ENCODE measurements at places on chromosomes 2 and 18.

DNA sequence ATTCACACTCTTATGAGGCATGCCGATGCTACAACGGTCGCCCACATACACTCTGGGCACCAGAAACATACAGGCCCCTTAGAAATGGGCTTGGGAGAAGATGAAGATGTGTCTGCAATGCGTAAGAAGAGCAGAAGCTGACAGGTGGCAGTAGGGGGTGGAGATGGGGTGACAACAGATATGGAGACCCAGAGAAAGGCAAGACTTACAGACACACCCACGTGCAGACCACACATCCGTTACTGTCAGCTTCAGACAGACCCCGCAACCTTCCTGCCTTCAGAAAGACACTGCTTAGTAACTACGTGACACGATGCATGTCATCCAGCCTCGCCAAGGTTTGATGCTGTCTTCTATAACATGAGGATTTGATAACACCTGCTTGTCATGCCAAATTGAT is 89.5 kb downstream of the ZFP36L2 start:
- peak; percentile 84 for DNase-seq

- DNase-seq = no peak
Measured at GRCh38 chr2:225017713-225018112, 24.6 kb downstream of the DOCK10 start.

- no peak for DNase-seq
Measured at GRCh38 chr2:47631792-47632398, 151.1 kb upstream of the MSH6 start.

- no peak for DNase-seq
Measured at GRCh38 chr2:28318462-28319117, 74.1 kb upstream of the FOSL2 start.

GRCh38 chr18:23982155-23983079 is 32.1 kb upstream of the TTC39C start:
- DNase-seq = no peak

DNA sequence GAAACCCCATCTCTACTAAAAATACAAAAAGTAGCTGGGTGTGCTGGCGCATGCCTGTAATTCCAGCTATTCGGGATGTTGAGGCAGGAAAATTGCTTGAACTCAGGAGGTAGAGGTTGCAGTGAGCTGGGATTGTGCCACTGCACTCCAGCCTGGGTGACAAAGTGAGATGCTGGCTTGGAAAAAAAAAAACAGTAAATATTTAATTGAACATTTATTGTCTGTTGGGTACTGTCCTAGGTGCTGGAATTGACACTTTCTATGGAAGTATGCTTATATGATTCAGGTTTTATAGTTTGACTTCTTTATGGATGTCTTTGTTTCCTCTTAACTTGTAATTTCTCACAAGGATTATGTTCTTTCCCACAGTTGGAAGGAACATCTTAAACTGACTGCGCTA is 633.1 kb upstream of the SETBP1 start:
- no peak for DNase-seq

- no peak for DNase-seq
Measured at GRCh38 chr2:30400151-30400954, 46.7 kb upstream of the LCLAT1 start.

DNA sequence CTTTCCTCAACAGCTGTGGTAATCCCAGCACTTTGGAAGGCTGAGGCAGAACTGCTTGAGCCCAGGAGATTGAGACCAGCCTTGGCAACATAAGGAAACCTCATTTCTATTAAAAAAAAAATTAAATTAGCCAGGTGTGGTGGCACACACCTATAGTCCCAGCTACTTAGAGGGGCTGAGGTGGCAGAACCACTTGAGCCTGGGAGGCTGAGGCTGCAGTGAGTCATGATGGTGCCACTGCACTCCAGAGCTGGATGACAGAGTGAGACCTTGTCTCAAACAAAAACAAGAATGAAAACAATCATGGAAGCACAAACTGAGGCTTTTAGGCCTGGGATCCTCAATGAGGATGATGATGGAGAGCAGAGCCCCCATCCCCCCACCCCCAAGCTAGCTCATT is 19.8 kb downstream of the GAREM1 start:
- DNase-seq = no peak

GRCh38 chr18:58045242-58046092 is 1.4 kb downstream of the NEDD4L start:
- no peak for DNase-seq

DNA sequence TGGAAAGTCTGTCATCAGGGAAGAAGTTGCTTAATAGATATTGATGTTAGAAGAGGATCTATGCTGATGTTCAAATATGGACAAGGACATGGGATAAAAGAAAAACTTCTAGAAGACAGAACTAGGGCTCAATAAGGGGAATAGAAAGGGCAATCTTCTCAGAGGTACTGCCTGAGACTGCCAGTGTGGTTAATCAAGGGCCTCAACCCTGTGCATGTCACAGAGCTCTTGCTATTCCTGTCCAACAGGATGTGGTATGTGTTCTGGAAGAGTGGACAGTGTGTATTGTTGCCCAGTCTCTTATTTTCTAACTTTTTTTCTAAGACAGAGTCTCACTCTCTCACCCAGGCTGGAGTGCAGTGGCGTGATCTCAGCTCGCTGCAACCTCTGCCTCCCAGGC is 27.8 kb upstream of the RNF125 start:
- no peak for DNase-seq

GRCh38 chr18:51654488-51655326 is 457.2 kb upstream of the MEX3C start:
- no peak for DNase-seq

GRCh38 chr18:32911660-32912284 is 138.9 kb upstream of the KLHL14 start:
- DNase-seq = no peak

GRCh38 chr18:44844486-44844885 is 163.8 kb downstream of the SETBP1 start:
- DNase-seq = no peak

DNA sequence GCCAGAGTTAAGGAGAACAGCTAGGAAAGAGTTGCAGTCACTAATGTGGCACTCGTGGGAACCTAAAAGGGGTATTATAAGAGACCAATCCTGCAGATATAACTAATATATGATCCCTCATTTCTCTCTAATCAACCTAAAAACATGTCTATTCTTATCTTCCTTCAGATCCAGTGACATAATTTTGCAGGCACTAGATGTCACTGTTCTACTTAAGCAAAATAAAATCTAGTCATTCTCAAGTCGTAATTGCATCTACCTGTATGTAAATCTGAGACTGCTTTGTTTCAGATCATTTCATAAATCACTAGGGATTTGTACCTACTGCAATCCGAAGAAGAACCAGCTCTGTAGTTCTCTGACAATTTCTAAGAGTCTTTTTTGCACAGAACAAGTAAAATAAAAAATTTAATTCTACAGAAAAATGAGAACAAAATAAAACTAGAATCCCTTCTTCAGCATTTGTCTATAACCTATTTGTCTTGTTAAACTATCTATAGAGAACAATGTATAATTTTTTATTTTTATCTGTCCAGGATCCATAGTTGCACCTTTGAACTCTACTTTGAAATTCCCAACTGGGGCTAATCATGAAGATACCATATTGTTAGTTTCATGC is 56.5 kb upstream of the ERBB4 start:
- no peak for DNase-seq

DNA sequence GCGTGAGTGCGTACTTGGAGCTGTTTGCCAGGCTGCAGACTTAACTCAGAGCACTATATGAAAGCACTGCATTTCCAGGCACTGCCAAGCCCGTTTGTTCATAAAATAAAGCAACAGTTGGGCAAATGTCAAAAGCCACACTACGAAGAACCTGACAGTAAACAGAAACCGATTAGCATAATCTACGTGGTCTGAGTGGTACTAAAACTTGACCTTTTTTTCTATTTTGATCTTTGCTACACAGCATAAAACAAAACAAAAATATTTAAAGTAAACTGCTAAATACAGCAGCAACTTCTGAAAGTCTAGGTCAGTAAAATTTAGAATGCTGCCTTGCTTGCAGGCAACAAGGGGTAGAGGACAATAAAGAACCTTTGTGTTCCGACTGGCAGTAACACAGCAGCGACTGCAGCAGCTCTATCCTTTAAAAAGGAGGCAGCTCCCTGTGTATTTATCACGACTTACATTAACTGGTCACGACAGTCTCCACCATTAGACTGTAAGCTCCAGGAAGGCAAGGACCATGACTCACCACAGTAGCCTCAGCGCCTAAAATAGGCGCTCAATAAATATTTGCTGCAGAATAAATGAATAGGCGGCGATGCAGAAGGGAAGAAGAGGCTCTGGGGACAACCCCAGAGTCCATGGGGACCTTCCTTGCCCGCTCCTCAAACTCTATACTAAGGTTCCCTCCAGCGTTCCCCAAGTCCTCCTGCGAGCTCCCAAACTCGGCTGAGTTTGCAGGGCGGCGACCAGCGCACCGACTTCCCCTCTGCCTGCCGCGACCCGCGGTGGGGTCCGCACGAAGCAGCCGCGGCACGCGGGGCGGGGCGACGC is 902 bp downstream of the SS18 start:
- no peak for DNase-seq

GRCh38 chr2:46381263-46381849 is 84.1 kb downstream of the EPAS1 start:
- no peak for DNase-seq

- DNase-seq = no peak
Measured at GRCh38 chr2:105712166-105712915, 32.4 kb upstream of the NCK2 start.

DNA sequence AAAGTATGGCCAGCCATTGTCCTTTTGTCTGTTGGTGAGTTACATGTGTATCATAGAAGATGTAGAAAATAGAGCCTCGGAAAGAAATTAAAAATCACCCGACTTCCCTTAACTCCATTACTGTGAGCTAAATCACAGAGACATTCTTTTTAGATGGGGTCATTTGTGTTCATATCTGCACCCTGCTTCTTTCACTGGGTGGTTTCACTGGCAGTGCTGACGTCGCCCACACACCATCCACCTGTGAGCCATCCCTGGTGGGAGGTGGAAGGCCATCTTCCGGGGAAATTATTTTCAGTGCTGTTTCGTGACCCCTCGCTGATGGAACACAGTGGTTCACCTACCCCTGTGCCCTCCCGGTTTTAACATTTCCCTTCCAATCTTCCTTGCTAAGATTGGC is 21.2 kb downstream of the SH3BP4 start:
- DNase-seq = no peak

DNA sequence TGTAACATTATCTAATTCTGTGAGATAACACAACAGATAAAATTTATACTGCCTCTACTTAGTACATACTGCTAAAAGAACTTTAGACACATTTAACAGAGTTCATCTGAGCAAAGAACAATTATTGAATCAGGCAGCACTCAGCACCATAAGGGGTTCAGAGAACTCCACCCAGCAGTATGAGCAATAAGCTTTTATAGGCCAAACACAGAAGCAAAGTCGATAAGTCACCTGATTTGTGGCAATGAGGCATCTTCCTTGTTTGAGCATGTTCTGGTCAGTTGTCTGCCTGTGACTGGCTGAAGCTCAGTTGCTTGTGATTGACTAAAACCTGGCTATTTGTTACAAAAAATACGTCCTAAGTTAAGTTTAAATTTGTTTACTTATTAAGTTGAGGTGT is 746.1 kb upstream of the DDX18 start:
- DNase-seq = no peak

- DNase-seq = no peak
Measured at GRCh38 chr18:10919851-10920250, 229.5 kb downstream of the PIEZO2 start.

- DNase-seq = no peak
Measured at GRCh38 chr2:201433394-201433995, 17.8 kb downstream of the TRAK2 start.

GRCh38 chr2:240245706-240246105 is 105.2 kb upstream of the OTOS start:
- no peak for DNase-seq

GRCh38 chr2:9655441-9656269 is 24.9 kb upstream of the YWHAQ start:
- peak; percentile 20 for DNase-seq

- DNase-seq = no peak
Measured at GRCh38 chr2:64151476-64151875, 7.3 kb upstream of the PELI1 start.

DNA sequence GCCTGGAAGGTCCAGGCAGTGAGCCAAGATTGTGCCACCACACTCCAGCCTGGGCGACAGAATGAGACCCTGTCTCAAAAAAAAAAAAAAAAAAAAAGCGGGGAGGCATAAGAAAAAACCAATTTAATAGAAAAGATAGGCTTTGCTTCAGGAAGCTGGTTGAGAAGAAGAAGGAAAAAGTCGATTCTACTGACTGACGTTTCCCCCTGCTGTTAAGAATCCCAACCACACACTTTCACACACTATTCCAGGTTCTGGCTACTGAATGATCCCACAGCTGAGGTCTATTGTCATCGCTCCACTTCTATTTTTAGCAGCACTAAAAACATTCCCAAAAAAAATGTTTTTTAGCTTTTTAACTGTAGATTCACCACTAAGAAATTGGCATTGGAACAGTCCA is 6.7 kb upstream of the CHCHD5 start:
- no peak for DNase-seq

DNA sequence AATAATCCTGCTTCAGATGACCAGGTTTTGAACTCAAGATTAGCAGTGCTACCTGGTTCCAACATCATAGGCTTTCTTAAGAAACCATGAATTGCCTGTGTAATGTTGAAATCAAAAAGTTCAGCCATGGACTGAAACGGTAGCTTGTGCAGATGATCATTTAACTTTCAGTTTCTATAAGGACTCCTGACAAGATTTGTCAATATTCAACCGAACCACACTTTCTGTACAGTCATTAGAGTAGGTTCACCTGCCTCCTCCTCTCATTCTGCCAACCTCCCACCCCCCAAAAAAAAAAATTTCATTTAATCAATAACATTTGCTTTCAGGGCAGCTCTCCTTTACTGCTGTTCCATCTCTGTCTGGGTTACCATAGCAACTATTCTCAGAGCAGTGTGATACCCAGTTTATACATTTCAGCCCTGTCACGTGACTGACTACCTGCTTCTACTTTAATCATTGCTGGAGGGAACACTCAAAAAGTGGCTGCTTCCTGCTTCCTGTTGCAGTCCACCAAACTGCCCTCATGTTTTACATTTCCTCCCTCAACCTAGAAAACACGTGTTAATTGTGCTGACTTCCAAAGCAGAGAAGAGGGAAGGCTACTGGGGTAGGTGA is 275.5 kb downstream of the SS18 start:
- DNase-seq = no peak

GRCh38 chr2:219155054-219155644 is 5.5 kb downstream of the NHEJ1 start:
- DNase-seq = no peak

GRCh38 chr2:1487758-1488157 is 74.5 kb downstream of the TPO start:
- DNase-seq = no peak

GRCh38 chr2:127419448-127420038 is 1.3 kb downstream of the PROC start:
- no peak for DNase-seq

GRCh38 chr18:22408059-22408458 is 9.7 kb downstream of the CTAGE1 start:
- DNase-seq = no peak

DNA sequence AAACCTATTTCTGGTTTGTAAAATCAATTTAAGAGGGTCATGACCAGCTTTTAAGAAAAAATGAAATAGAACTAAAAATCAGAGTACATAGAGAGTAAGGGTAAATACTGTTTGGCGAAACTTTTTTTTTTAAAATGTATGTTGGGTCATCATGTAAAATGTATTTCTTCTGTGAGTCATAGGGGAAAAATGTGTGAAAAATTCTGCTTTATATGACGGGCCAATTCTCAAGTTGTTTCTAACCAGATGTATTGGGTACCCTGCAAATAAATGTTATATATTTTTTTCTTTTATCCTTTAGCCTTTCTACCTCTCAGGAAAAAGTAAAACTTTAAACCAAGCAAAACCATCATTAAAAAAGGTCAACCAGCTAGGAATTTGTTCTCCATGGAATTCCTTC is 13.9 kb downstream of the AFTPH start:
- DNase-seq = no peak
